ENCODE measurements at places on chromosomes 7 and 10.

GRCh38 chr7:144908943-144909556 lies 73.2 kb upstream of the TPK1 start:
- DNase-seq: no peak

- no peak for DNase-seq
Measured at GRCh38 chr7:74288034-74288881, 949 bp upstream of the CLIP2 start.

DNA sequence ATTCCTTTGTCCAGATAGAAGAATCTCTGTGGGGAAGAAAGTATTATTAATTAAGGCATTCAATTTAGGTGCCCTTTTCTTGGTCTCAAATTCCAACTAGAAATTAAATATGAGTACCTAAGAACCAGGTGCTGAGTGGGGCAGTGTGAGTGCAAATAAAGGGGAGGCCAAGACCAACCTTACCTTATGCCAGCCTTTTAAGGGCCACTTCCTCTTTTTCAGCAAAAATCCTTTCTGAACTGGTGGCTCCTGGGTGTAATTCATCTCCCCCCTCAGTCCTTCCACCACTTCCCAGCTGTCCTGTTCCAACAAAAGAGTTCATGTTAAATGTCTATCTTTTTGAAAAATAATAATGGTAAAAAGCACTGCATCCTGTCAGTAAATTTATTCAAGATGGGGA lies 108.2 kb downstream of the OSBPL3 start:
- no peak for DNase-seq

GRCh38 chr10:74675484-74675883 lies 150.9 kb upstream of the KAT6B start:
- DNase-seq: no peak

DNA sequence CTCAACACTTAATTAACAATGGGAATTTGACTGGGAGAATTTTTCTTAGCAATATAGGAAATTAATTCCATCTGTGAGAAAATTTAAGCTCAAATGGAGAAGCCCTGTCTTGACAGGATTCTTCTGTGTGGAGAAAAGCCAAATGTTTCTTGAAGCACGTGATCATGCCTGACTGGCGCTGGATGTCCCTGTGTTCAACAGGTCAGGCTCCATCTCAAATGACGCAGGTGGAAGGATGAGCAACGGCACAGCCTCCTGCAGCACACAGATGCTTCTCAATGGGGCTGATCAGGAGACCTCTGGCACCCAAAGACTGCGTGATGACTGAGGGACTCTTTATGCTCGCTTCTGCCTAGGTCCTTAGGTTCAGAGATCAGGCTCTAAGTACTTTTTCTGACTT lies 143.8 kb downstream of the RSU1 start:
- DNase-seq: no peak

- DNase-seq: no peak
Measured at GRCh38 chr7:112752576-112752975, 37.6 kb downstream of the TMEM168 start.

GRCh38 chr10:124160176-124160575 lies 66.8 kb upstream of the CHST15 start:
- DNase-seq: no peak

DNA sequence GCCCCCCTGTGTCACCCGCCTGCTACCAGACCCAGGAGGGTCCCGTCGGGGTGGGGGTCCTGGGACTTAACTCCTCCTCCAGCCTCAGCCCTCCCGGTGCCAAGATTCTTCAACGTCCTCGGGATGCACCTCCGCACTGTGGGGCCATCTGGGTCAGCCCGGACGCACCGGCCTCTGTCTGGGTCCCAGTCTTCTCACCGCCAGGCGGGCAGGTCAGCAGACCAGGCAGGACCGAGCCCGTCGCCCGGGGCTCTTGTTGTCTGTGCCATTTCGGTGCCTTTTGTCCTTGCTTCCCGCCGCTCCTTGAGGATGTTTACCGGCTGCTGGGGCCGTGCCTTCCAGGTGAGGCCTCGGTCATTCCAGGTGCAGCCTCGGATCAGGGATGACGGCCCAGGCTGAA lies 32.1 kb upstream of the PSMG3 start:
- DNase-seq: no peak

DNA sequence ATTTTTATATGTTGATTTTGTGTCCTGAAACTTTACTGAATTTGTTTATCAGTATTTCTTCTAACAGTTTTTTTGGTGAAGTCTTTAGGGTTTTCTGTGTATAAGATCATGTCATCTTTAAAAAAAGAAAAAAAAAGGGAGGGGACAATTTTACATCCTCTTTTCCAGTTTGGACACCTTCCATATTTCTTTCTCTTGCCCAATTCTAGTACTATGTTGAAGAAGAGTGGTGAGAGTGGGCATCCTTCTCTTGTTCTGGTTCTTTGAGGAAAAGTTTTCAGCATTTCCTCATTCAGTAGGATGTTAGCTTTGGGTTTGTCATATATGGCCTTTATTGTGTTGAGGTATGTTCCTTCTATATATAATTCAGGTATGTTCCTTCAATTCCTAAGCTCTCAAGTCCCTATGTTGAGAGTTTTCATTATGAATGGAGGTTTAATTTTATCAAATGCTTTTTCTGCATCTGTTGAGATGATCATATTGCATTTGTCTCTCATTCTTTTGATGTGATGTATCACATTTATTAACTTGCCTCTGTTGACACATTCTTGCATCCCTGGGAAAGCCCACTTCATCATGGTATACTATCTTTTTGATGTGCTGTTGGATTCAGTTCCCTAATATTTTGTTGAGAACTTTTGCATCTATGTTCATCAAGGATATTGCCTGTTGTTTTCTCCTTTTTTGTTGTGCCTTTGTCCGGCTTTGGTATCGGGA lies 12.1 kb downstream of the TAS2R40 start:
- no peak for DNase-seq

DNA sequence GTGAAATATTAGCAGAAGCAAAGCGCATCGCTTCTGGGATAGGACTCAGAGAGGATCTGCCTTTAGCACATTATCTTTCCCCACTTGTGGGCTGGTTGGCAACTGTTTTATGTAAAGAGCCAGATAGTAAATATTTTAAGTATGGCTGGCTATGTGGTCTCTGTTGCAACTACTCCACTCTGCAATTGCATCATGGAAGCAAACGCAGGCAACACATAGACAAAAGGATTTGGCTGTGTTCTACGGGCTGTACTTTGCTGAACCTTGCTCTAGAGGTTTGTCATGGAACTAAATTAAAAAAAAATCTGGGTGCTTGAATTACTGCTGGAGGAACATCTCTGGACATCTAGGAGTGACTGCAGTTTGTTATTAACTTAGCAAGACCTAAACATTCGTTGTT lies 307.8 kb upstream of the TPK1 start:
- DNase-seq: no peak

- no peak for DNase-seq
Measured at GRCh38 chr7:15086131-15086611, 183.6 kb upstream of the DGKB start.

GRCh38 chr10:52443419-52444388 lies 129.6 kb downstream of the DKK1 start:
- DNase-seq: no peak

DNA sequence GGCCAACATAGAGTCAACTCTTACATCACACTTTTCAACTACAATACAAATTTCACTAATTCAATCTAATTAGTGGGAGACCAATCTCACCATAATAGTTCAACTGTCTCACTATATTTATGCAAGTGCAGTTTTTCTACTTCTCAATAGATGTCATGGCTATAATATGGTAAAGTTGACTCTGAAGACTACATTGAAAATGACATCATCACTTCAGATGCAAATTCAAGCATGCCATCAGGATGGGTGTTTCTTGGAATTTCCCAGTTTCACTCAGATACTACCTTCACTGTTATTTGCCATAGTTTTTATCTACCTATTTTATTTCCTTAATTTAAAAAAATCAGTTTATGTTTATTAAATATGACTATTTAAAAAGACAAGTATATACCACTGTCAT lies 67.1 kb downstream of the ABLIM1 start:
- no peak for DNase-seq

- no peak for DNase-seq
Measured at GRCh38 chr10:5540080-5540479, 15.3 kb downstream of the CALML3 start.

GRCh38 chr7:28806841-28807240 lies 151.3 kb downstream of the TRIL start:
- DNase-seq: no peak

GRCh38 chr7:99824091-99824490 lies 3.7 kb upstream of the CYP3A43 start:
- no peak for DNase-seq

GRCh38 chr7:108360058-108360800 lies 96.0 kb downstream of the NRCAM start:
- no peak for DNase-seq

GRCh38 chr10:60352105-60352504 lies 37.6 kb downstream of the ANK3 start:
- no peak for DNase-seq

- no peak for DNase-seq
Measured at GRCh38 chr7:84876061-84876821, 310.6 kb downstream of the SEMA3D start.

DNA sequence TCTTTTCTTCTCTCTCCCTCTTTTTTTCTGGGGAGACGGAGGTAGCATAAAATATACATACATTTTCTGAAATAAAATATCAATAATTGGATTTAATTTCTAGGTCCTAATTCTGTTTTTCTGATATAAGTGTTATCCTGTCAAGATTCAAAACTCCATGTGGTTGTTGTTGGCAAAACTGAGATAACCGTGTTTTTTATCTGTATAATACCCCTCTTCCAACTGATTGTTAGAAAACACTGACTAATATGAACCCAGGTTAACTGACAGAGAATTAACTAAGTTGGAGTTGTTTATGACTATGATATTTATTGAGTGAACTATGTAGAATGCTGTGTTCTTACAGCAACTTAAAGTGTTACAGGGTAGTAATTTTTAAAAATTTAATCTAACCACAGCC lies 236.5 kb upstream of the KAT6B start:
- DNase-seq: no peak

GRCh38 chr7:86884152-86884551 lies 175.3 kb downstream of the ELAPOR2 start:
- DNase-seq: no peak

DNA sequence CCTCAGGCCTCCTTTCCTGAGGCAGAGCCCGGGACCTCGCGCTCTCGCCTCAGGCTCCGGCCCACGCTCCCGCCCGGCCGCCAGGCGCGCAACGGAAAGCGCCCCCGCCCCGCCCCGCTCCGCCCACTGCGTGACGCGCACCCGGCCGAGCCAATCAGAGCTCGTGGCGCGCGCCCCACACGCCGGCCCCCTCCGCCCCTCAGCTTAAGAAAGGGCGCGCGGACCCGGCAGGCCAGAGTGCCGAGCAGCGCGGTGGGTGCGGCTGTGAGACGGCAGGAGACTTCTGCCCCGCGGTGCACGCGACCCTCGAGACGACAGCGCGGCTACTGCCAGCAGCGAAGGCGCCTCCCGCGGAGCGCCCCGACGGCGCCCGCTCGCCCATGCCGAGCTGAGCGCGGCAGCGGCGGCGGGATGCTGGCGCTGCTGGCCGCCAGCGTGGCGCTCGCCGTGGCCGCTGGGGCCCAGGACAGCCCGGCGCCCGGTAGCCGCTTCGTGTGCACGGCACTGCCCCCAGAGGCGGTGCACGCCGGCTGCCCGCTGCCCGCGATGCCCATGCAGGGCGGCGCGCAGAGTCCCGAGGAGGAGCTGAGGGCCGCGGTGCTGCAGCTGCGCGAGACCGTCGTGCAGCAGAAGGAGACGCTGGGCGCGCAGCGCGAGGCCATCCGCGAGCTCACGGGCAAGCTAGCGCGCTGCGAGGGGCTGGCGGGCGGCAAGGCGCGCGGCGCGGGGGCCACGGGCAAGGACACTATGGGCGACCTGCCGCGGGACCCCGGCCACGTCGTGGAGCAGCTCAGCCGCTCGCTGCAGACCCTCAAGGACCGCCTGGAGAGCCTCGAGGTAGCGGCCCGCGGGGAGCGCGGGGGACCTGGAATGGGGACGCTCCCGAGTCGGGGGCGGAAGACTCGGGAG lies at the start of gene NPTX2:
NPTX2 (plus strand) TSS at position 235 of the 909 bp plus-strand sequence; CDS start at position 412, 177 bp downstream.
- no peak for DNase-seq

DNA sequence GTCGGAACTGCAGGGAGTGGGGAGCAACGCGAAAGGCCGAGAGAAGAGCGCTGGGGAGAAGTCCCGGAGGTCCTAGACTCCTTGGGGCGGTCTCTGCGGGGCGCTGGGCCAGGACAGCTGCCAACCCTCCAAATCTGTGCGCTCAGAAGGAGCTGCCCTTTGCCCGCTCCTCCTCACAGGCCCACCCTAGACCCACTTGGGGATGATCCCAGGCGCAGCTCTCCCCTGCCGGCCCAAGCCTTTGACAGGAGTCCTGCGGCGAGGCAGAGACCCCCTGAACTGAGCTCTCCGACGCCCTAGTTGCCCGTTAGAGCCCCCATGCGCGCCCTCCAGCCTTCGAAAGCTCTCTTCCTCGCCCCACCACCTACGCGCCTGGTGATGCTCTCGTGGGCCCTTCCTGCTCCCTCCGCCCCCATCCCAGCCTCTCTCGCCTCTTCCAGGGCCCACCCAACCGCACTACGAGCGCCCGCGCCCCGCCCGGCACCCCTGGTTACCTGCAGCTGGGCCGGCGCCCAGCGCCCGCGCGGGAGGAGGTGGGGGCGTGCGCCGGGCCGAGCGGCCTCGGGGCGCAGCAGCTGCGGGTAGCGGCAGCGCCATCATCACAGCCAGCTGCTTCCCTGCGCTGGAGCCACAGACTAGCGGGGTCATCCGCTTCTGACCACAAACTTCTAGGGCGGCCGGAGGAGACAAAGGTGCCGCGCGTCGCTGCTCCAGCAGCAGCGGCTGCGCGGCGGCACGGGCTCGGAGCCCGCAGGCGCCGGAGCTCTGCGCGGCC lies 353.4 kb downstream of the DNAJB6 start:
- DNase-seq: no peak

GRCh38 chr7:149662591-149663095 lies 110.7 kb downstream of the ZNF467 start:
- no peak for DNase-seq

DNA sequence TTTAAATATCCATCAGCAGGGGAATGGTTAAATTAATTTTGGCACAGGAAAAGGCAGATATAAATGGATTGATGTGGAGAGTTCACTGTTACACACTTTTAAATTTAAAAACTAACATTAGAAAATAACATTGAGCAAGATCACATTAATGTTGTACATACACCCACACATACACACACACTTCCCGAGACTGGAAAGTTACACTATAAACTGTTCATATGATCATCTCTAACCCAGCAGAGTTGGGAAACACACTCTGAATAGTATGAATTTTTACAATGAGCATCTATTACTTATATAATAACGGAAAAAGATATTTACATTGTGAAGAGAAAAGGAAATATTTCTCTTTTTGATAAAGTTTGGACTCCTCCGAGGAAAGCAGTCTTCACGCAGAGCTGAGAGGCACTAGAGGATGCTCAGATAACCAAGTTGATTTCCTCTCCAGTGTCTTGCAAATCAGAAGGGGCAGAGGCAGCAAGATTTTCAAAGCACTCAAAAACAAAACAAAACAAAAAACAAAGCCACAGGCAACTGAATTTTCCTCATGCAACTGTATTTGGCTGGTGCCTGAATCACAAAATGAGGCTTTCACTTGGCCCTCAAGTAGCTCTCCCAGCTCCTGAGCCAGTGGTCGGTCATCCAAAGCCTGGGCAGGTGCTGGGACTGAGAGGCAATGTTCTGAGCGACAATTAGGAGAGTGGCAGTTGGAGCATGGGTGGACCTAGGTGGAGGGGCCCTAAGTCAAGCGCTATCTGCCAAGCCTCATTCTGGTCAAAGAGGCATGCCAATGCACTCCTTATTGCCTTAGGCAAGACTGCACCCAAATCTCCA lies 10.5 kb upstream of the GATAD1 start:
- DNase-seq: no peak

- DNase-seq: no peak
Measured at GRCh38 chr7:24075426-24075810, 208.6 kb upstream of the NPY start.

Measured in 8988T (cell line).